Caki2 (cell line): ENCODE measurements at places on chromosomes 4 and X.

- peak; percentile 51 for DNase-seq
These were observed 485 bp downstream of the AADAT start for GRCh38 chr4:170089274-170089667.

DNA sequence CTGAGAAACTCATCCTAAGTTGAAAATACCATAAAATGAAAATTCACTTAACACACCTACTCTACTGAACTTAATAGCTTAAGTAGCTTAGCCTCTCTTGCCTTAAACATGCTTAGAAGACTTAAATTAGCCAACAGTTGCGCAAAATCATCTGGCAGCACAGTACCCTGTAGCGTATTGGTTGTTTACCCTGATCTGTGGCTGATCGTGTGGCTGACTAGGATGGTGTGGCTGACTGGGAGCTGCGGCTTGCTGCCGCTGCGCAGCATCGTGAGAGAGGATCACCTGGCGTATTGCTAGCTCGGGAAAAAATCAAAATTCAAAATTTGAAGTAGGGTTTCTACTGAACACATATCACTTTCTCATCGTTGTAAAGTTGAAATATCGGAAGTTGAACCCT is 6.3 kb downstream of the RUFY3 start:
- DNase-seq, result no peak

DNA sequence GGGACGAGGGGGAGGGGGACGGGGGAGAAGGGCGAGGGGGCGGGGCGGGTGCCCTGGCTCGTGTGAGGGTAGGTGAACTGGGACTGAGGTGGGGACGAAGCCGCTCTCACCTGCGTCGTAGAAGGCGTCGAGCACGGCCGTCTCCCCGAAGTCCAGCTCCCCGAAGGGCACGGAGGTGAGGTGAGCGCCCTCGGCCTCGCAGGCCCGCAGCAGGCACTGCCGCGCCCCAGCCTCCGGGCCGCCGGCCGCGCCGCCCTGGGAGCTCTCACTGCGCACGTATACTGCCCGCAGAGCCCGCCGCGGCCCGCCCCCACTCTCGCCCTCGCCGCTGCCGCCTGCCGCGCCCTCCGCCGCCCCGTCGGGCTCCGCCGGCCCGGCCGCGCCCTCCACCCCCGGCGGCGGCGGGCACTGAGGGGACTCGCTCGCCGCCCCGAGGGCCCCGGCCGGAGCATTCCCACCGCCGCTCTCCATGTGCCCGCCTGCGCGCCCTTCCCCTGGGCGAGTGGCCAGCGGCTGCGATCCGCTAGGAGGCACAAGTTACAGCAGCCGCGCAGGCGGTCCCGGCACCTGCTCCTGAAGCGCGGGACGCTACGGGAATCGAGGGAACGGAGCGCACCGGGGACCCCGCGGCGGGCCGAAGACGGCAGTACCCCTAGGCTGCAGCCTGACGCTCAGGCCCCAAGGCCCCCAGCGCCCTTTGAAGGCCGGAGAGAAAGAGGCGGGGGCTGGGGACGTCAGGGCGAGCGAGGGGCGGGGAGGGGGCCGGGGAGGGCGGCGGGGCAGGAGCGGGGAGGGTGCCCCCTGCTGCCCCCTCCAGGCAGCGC is at the start of gene MAP3K15:
TSS of gene MAP3K15 (minus strand) at position 718 of the 824 bp plus-strand sequence. CDS start at position 471, 247 bp downstream.
- DNase-seq, result peak; percentile 45

DNA sequence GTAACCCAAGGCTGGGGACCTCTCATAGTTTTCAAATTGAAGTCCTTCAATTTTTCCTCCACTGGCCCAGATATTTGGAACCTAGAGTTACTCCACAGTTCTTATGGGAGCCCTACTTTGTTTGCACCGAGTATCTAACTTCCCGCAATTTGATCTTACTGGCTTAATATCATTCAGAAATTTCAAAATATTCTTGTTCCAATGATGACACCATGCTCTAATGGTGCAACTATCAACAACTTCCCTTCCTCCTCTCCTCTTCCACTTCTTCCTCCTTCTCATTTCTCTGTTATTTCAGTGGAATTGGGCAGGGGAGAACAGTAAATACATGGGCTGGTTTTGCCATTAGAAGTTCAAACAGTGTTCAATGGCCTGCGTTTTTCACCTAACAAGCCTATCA is 20.2 kb downstream of the PDCL2 start:
- no peak for DNase-seq

GRCh38 chr4:76305971-76306881 is at the start of gene STBD1:
Gene STBD1, plus strand, starts transcription at chr4:76306733. Its CDS starts 37 bp downstream, at chr4:76306770.
- DNase-seq, result peak; percentile 81

- DNase-seq, result no peak
These were observed 77.1 kb upstream of the LSM6 start for GRCh38 chr4:146098397-146098796.

DNA sequence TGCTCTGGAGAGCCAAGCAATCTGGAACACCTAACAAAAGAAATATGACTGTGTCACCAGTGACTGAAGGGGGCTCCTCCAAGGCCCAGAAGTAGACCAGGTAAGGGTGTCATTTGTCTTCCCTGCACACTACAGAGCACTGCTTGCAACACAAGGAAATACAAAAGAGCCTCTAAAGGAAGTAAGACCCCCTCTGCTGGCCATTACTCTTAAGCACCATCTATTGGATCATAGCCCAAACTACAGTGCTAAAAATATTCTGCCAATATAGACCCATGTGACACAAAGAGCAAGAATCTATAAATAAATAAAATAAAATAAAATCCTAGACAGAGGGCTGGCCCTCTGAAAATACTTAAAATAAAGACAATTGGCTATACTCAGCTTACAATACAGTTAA is 528.7 kb downstream of the TMA16 start:
- no peak for DNase-seq

- peak; percentile 21 for DNase-seq
These were observed 55.5 kb downstream of the WFS1 start for GRCh38 chr4:6324999-6325787.

DNA sequence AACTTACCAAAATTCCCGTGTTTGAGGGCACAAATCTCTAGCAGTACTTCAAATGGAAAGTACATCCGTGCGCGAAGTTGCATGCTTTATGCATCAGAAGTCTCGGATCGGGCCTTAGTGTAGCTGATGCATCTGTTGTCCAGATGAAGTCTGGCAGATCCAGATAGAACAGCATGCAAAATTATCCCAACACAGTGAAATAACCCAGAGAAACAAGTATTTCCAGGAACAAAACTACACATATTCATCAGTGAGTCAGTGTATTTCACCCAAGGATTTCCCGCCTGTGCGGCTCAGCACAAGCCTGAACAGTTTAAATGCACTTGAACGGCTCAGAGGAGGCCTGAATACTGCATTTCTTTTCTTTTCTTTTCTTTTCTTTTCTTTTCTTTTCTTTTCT is 27.4 kb upstream of the CLDN24 start:
- no peak for DNase-seq

- DNase-seq, result no peak
These were observed 211.9 kb upstream of the EOLA2 start for GRCh38 chrX:150150076-150150779.

DNA sequence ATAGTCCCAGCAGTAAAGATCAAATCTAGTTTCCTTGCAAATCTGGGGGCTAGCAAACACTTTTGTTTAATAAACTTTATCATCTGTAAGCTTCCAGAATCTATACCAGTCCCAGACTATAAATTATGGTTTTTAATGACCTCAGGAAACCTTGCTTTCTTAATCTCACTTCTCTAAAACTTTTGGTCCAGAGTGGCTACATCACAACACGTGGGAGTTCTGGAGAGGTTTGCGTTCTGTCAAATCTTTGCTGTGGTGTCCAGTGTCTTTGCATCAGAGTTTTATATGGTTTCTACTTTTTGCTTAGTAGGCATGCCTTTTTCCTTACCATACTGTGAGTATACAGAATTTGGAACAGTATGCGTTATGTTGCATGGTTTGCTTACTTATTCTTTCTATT is 193.9 kb downstream of the ANK2 start:
- DNase-seq, result no peak

DNA sequence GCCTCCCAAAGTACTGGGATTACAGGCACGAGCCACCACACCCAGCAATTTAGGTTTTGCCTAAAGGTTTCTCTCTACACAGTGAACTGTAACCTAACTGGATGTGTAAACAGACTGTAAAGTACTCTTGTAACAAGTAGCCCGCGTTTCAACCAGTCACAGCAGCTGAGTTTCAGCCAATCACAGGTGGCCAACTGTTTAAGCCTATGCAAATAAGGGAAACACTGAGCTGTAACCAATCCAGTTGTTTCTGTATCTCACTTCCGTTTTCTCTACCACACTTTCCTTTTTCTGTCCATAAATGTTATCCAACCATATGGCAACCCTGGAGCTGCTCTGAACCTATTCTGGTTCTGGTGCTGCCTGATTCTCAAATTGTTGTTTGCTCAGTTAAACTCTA is 59.9 kb downstream of the DIPK2B start:
- no peak for DNase-seq

DNA sequence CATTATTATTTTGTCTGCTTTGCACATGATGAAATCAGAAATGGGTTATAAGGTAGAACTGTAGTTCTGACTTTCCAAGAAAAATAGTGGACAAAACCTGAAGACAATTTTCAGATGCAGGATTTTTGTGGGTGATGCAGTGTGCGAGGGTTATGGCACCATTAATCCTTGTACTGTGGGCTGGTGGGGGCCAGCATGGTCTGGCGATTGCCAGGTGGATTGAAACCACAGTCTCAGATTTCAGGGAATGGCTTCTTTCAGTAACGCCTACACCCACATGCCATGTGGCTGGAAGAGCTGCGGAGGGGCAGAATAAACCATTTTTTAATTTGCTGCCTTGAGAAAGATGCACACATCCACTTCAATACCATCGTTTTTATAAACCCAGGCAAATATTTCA is 150.5 kb downstream of the ARSF start:
- no peak for DNase-seq

- no peak for DNase-seq
These were observed 12.8 kb upstream of the ASMTL start for GRCh38 chrX:1465286-1466231.

DNA sequence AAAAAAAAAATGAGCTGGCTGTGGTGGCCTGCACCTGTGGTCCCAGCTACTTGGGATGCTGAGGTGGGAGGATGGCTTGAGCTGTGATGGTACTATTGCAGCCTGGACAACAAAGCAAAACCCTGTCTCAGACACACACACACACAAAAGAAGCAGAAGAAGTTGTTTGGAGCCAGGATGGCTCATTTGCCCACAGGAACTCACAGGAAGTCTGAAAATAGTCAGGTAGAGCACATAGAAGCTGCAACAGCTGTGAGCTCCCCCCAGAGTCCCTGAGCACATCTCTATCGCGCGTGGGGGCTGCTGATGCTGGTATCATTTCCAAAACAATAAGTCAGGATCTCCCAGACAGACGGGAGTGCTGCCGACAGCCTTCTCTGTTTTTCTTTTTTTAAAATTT is 13.4 kb upstream of the DHRSX start:
- DNase-seq, result no peak
